ENCODE measurements at places on chromosomes 3 and 15.

GRCh38 chr3:69764861-69765260, 25.6 kb downstream of the MITF start:
- DNase-seq, result no peak

- no peak for DNase-seq
These were observed 63.3 kb upstream of the SAMMSON start for GRCh38 chr3:69936266-69936665.

DNA sequence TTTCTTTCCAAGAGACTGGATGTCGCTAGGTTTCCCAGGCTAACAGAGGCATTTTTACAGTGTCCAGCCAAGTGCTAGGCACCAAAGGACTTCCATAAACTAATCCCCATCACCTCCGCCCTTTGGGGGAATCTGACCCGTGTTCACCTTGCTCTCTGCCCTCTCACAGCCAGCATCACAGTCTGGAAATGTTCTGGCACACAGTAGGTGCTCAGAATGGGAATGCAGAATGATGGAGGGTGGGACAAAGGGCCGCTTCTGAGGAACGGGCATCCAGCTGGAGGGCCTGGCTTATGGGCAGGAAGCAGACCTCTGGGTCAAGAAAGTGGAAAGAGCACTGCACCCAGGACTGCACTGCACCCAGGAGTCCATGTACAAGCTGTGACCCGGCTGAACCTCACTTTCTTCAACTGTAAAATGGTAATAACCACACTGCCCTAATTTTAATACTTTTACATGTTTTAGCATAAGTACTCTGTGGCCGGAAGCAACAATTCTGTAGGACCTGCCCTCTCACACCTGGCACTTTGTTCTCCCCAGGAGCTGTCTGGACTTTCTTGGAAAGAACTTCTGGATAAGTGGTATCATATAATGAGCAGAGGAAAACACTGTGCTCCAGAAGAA, 901 bp upstream of the NMB start:
- no peak for DNase-seq

- no peak for DNase-seq
These were observed 63.2 kb downstream of the MCTP2 start for GRCh38 chr15:94294556-94294955.

GRCh38 chr3:131549340-131549739, 46.6 kb upstream of the MRPL3 start:
- no peak for DNase-seq

GRCh38 chr3:195203606-195204005, 67.4 kb downstream of the XXYLT1 start:
- no peak for DNase-seq

- DNase-seq, result no peak
These were observed 5.3 kb downstream of the DVL3 start for GRCh38 chr3:184160456-184160855.

DNA sequence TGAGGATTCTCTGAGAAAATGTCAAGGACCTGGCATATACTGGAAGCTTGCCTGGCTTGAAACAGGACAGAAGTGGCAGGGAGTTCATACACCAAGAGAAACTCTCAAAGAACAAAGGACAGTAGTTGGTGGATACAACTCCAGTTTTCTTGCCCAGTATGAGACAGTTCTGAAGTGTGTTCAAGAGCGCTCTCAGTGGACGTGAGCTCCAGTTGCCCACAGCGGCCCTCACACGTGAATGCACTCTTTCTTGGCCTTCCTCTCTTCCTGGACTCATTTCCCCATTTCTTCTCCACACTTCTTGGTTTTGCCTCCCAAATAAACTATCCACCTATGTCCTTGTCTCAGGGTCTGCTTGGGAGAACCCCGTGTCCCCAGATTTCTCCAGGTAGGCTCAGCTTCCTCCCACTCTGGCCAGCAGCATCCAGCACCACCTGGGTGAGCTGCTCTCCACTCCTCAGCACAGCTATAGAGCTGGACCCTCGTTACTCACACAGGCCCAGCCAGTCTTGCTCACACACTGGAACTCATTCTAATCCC, 54.5 kb downstream of the DCLK3 start:
- DNase-seq, result no peak

GRCh38 chr15:62835351-62835750, 207.2 kb upstream of the TPM1 start:
- no peak for DNase-seq

All from activated CD4-positive, alpha-beta T cell treated with anti-CD3 and anti-CD28 coated beads, Interleukin-2, amount 50 U/mL, for 24 hours (primary cell).